ENCODE measurements at places on chromosomes 11 and 22.
A peak's percentile ranks its signal among the peaks of the same experiment; 100 is the strongest.

- peak; percentile 71 for DNase-seq
Measured at GRCh38 chr11:44977493-44977984, 26.9 kb upstream of the TP53I11 start.

DNA sequence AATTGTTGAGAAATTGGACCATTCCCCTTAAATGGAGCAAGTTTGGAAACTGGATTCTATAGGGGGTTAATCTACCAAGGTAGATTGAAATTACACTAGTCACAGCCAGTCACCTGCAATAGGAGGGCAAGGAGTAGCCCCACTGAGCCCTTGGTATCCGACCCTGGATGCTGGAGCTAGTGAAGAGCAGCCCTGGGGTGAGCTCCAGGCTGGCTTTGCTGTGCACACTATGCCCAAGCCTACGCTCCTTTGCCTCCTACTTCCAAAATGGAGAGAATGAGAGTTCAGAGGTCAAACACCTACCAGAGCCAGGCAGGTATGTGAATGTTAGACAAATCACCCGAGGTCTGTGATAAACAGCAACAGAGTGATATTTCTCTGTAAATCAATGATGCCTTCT lies 23.7 kb downstream of the SNU13 start:
- no peak for DNase-seq

- no peak for DNase-seq
Measured at GRCh38 chr11:128837627-128838026, 29.5 kb downstream of the KCNJ1 start.

DNA sequence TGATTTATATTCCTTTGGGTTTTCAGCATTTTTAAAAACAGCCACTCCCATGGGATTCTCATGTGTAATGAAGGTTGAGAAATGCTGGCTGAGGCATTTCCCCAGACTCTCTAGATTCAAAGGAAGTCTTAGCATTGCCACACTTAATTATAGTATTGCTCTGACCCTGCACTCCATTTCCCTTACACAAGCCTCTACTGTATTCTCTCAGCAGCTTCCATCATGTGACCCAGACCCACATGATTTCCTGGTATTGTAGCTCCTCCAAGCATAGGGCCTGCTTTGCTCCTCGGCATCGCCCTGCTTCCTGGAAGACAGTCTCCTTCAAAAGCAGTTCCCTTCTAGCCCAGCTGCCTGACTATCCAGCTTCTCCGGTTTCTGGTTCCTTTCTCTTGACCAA lies 261.5 kb downstream of the LARGE1 start:
- DNase-seq, result no peak

- no peak for DNase-seq
Measured at GRCh38 chr11:117279711-117280376, 11.3 kb upstream of the BACE1-AS start.

DNA sequence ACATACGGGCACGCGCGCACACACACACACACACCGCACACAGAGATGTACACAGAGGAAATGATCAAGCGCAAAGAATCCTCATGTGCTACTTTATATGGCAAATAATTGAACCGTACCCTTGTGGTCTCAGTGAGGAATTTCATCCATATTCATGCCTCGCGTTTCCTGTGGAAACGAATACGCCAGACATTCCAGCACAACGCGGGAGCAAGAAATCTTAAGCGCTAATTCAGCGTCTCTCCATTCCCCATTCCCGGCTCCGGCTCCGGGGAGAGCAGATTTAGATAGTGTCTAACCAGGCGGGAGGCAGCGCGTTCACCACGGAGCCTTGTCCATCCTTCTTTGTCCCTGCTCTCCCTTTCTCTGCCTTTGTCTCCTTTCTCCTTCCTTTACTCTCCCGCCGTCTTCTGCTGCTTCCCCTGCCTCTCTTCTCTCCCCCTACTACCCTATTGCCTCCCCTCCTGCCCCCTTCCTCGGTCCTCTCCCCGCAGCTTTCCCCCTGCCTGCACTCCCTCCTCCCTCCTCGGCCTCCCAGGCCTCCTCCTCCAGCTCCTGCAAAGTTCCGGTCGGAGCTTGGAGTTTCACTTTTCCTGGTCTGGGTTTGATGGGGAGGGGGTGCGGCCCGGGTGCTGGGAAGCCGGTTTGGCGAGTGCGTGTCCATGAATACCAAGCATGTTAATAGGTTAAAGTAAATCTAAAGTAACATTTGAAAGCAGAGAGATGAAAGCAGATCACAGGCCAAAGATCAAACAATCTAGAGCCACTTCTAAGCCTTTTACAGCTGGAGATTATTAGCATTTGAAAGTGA lies 579.3 kb downstream of the BUD13 start:
- peak; percentile 13 for DNase-seq

- no peak for DNase-seq
Measured at GRCh38 chr11:44998051-44998450, 47.4 kb upstream of the TP53I11 start.

GRCh38 chr11:20017320-20017719 lies 143.0 kb downstream of the DBX1 start:
- DNase-seq, result no peak

DNA sequence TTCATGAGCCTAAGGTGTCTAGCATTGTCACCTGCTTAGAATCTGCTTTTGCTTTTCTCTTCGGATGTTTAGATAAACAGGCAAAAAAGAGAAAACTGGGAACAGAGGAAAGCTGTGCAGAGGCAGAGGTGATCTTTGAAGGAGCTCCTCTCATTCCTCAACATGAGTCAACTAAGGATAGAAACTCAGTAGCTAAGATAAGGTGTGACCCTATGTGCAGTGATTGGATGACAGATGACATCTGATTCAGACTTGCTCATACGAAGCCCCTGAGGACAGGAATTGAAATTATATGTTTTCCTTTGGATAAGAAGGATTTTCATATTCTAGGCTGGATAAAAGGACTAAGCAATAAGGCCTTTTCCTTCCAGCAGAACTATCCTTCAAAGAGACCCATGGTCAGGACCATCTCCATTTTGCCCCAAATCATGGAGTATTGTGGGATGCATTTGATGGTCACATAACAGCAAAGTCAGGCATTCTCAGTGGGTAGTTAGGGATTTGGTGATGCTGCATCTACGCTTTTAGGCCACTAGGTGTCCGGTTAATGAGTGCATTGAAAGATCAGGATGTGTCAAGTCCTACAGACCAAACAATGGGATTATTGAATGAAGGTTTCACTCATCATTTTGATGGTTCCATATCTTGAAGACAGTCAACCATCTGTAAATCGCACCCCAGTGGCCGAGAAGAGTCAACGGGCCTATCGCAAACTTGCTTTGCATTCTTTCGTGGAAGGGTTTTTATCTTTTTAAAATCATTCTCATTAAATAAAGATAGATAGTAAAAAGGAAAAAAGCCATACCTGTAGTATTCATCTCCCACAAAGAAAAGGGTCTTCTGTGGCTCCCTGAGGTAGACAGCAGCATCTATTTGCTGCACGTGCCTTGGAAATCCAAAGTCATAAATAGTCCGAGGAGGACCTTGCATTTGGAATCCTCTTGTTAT lies 32.2 kb downstream of the MMP20 start:
- DNase-seq, result no peak

- DNase-seq, result no peak
Measured at GRCh38 chr11:31243706-31244105, 125.8 kb downstream of the DCDC1 start.

DNA sequence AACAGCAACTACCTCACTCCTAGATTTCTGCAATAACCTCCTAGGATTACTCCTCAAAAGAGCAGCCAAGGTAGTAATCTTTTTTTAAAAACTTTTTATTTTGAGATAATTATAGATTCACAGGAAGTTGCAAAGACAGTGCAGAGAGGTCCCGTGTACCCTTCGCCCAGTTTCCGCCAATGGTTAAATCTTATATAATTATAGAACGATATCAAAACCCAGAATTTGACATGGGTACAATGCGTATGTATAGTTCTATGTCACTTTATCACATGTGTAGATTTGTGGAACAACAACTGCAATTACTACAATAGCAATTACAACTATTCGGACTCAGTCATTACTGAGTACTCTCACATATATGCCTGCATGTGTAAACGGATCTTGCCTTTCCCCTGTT lies 94.8 kb upstream of the APOA1 start:
- no peak for DNase-seq

- DNase-seq, result peak; percentile 49
Measured at GRCh38 chr22:25668437-25668836, 73.6 kb upstream of the MYO18B start.

GRCh38 chr11:116928102-116928777 lies 90.8 kb upstream of the APOA1 start:
- DNase-seq, result no peak

DNA sequence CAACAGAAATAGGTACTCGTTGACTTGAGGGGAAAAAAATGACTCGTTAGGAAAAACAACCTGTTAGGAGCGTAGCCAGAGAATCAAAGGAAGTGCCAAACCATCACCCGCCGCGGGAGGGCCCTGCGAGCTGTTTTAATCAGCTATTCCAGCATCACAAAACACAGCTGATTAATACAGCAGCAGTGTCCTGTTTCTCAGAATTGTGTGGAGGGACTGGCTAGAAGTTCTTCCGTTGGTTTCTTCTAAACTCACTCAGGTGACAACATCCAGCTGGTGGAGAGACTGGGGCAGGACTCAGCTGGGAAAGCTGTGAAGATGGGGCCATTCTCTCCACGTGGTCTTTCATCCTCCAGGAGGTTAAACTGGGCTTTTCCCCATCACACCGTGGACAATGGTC lies 28.0 kb downstream of the HSPA8 start:
- DNase-seq, result no peak

GRCh38 chr22:29167032-29167911 lies 38.4 kb upstream of the EMID1 start:
- DNase-seq, result no peak

GRCh38 chr11:122202951-122203456 lies 87.0 kb upstream of the BLID start:
- DNase-seq, result no peak

- DNase-seq, result no peak
Measured at GRCh38 chr11:10488121-10488933, 33.3 kb downstream of the AMPD3 start.

- DNase-seq, result no peak
Measured at GRCh38 chr22:26983311-26983710, 325.9 kb downstream of the MIAT start.

- DNase-seq, result no peak
Measured at GRCh38 chr11:58654908-58655296, 32.4 kb downstream of the CNTF start.

DNA sequence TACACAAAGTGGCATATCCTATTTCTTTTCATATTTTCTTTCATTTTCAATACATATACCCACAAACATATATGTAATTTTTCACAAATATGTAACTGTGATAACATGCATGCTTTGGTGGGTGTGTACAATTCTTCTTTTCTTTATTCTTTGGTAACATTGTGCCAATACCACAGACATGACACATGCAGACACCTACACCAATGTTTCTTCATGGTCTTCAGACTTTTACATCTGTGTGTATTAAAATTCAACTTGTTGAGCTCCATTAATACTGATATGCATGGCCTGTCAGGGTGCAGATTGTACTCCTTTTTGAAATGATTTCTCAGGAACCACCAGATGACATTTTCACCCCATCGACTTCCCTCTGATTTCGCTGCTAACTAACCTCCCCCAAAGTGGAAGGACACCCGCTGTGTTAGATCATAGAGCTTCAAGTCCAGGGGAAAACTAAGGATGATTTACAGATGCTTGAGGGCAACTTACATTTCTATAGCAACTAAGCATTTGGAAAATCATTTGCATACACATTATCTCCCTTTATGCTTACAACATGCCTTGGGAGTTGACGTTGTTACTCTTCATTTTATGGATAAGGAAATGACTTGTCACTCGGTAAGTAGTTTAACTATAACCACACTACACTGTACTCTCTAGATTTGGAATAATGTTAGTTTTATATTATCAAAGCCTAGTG lies 10.5 kb upstream of the PANX3 start:
- DNase-seq, result no peak

DNA sequence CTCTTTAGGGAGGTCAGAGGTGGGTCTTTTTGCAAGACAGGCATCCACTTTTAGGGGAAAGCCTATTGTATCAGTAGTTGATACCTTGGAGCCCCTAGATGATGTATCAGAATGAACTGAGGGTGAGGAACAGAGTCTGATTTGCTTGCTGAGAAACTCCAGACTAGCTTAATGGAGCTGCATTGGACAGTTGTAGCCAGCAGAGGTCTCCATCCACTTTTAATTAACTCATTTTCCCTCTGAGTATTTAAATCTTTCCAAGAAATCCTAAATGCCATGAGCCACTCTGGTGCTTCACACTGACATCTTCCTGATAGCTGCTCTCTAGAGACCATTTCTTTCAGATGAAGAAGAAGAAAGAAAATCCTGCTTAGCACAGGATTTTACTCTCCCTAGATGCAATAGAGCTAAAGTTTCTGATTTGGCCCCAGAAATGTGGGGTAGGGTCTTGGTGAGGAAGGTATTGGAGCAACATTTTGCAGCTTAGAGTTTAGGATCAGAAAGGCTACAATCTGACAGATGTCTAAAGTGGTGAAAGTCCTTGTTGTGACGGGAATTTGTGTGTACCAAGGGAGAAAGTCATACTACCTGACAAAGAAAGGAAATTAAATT lies 38.0 kb downstream of the EXT2 start:
- DNase-seq, result no peak

- DNase-seq, result no peak
Measured at GRCh38 chr11:17156283-17156682, 51.5 kb downstream of the PIK3C2A start.

DNA sequence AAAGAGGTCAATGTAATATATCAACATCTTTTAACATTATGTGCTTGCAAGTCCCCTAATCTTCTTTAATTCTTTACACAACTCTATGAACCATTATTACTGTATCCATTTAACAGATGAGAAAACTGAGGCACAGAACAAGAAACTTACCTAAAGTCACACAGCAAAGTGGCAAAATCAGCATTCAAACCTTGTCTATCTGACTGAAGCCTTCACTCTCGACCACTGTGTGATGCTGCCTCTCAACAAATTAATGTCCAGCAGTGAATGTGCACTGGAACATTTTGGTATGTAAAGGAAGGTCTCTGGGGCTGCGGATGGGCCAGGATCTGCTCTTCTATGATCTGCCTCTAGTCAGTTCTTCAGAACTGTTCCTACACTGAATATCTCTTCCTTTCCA lies 42.1 kb downstream of the PRCP start:
- no peak for DNase-seq

- no peak for DNase-seq
Measured at GRCh38 chr11:115104851-115105453, 399.3 kb downstream of the CADM1 start.

DNA sequence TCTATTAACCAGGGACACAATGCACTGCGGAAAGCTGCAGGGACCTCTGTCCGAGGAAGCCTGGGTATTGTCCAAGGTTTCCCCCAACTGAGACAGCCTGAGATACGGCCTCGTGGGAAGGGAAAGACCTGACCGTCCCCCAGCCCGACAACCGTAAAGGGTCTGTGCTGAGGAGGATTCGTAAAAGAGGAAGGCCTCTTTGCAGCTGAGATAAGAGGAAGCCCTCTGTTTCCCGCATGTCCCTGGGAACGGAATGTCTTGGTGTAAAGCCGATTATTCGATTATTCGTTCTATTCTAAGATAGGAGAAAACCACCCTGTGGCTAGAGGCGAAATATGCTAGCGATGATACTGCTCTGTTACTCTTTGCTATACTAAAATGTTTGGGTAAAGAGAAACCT lies 5.2 kb downstream of the BET1L start:
- DNase-seq, result no peak

GRCh38 chr22:38735126-38735464 lies 20.7 kb downstream of the SUN2 start:
- no peak for DNase-seq
